Renal cortical epithelial cell (primary cell): ENCODE measurements at places on chromosomes 3 and 15.

GRCh38 chr3:34783876-34784275, 855.4 kb upstream of the ARPP21 start:
- no peak for DNase-seq

GRCh38 chr3:3177861-3178497, 1.5 kb downstream of the CRBN start:
- DNase-seq = peak; percentile 26

DNA sequence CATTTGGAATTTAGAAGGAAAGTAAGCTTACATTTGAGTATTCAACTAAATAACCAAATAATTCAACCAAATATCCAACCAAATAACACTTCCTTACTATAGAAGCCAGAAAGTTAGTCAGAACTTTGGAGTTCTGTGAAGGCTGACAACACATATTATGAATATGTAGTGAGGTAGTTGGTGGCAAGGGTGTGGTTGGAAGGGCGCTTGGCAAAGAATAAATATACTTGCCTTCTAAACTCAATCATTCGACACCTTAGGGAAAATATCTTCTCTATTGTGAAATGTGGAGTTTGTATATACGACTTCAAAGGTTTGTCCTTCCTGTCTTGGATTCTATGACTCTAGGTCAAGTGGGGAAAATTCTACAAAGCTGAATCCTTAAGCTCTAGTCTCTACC, 111.7 kb upstream of the OSTN start:
- no peak for DNase-seq

- no peak for DNase-seq
These were observed 65.7 kb downstream of the CDC25A start for GRCh38 chr3:48122504-48122903.

DNA sequence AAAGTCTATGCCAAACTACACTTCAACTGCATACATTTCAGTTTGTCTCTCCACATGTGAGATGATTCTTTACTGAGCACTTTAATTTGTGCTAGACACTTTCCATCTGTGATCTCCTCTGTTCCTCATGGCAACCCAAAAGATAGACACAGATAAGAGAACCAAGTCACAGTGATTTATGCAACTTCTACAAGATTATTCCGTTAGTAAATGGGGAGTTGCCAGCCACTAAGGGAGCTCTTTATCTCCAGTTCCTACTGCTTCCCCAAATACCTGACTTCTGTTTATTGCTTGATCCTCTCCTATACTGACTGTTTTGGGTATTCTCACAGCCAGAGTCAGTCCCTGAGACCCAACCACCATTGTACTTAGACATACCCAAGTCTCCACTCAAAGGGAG, 24.1 kb upstream of the AKAP13 start:
- DNase-seq = no peak

- DNase-seq = peak; percentile 62
These were observed 92.0 kb upstream of the TRIM42 start for GRCh38 chr3:140585828-140586227.

DNA sequence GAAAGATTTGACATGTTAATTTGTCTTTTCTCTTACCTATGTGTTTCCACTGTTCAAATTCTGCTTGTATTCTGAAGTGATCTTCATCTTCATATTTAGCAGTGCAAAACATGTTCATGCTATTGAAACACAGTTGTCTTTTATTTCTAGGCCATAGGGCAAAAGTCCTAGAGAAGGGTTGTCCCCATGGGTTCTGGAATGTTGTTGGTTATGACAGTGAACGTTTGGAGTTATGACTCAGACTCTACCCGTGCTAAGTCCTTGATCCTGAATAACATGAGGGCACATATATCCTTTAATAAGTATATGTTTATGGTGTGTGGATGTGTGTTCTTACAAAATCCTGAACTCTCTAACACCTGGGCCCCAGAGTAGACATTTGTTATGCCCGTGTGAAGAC, 23.0 kb upstream of the ARPP21 start:
- peak; percentile 34 for DNase-seq
